ENCODE measurements at places on chromosomes 1 and 21. TPM values are rescaled to one million over a fixed set of nuclear protein-coding genes. Genes with fewer than 3 reads are reported as not detected.

The AMY2B gene
- 38.0 TPM for total RNA-seq

The GNAT2 gene
- total RNA-seq = not detected

GRCh38 chr1:153565529-153566374 lies at the start of gene S100A2:
TSS of gene S100A2 (minus strand) at chr1:153565844. CDS start at chr1:153563877, 1,967 bp downstream.
- DNase-seq = peak; percentile 78

GRCh38 chr1:15668089-15668754 lies 15.9 kb upstream of the PLEKHM2 start:
- DNase-seq = no peak

GRCh38 chr1:217062586-217062985 lies 339.4 kb upstream of the ESRRG start:
- no peak for DNase-seq

DNA sequence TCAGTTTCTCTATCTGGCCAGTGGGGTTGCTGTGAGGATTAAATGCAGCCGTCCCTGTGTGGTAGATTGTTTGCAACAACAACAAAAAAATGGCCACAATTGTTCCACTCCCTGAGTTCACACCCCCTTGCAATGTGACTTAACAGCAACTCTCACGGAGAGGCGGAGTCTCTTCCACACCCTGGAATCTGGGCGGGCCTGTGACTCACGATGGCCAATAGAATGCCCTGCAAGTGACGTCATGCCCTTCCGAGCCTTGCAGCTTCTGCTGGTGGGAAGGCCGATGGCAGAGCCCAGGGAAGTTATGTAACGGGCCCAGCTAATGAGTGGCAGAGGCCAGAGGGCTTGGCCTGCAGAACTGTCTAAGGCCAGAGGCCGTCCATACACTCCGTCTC lies 87.9 kb downstream of the RIPK4 start:
- peak; percentile 95 for DNase-seq

DNA sequence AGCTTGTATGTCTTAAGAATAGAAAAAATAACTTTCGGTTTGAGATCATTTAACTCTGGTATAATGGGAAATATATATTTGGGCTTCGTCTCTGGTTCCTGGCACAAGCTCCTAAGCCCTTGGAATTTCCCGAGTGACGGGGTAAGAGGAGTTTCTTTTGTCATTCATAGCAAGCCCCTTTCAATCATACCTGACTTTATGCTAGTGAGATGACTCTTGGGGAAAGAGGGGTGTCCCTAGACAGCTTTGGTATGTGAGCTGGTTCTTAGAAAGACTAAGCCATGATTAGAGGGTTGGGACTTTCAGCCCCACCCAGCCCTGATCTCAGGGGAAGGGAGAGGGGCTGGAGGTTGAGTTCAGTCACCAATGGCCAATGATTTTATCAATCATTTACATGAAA lies 13.9 kb upstream of the MTARC1 start:
- DNase-seq = no peak

GRCh38 chr1:198157847-198158725 lies 1.3 kb downstream of the NEK7 start:
- DNase-seq = no peak

DNA sequence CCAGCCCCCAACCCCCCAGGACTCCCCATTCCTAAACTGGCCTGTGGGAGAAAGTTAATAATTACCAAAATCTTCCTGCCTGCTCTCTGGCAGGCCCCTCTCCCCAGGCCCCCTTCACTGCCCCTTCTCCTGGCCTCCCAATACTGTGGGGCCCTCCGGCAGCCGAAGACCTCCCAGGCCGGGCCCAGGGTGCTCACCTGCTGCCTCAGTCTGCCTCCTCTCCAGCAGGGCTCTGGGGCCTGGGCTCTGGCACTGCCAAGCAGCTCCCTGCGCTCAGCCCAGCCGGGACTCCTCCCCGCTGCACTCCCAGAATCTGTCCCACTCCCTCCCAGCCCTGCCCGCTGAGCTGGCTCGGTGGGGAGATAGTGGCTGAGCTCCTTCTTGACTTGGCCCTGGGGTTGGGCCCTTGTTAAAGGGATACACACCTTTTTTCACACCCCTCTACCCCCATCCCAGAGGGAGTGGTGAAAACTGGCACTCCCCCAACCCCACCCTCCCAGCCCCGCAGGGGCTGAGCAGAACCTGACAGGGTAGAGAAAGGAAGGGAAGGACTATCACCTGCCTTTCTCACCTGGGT lies at the start of gene S100A16:
Gene S100A16, minus strand, starts transcription at position 383 of the 577 bp plus-strand sequence. CDS start 4,986 bp downstream, outside the sequence.
- DNase-seq = peak; percentile 89

- DNase-seq = no peak
Measured at GRCh38 chr1:244303610-244303969, 148.1 kb downstream of the ADSS2 start.

GRCh38 chr1:65719391-65719790 lies 73.3 kb upstream of the PDE4B start:
- no peak for DNase-seq

GRCh38 chr1:176517484-176517883 lies 54.5 kb downstream of the PAPPA2 start:
- no peak for DNase-seq

DNA sequence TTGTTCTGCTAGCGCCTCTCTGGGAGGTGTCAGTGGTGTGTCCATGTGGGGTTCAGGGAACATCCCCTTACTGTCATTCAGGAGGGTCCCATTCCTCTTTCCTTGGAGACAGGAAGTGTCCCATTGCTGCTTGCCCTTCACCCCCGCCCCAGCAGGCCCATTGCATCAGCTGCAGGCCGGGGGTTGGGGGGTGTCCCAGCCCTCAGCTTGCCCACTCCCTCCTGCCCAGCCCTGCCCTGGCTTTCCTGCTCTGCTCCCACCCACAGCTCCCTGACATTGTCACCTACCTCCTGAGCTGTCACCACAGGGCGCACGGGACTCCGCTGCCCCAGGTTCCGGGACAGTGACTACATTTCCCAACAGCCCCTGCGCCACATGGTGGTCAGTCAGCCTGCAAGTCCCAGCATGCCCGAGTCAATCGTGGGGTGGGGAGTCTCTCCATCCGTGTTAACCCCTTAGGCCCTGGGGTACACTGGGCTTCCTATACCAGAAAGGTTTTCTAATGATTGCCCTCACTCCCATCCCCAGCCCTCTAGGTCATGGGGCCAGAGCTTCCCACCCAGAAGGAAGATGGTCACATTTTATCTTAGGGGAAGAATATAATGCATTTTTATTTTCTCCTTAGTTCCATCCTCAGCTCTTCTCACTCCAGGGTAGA lies at the start of gene INPP5B:
Gene INPP5B, minus strand, starts transcription at position 351 of the 658 bp plus-strand sequence. CDS start 745 bp downstream, outside the sequence.
- DNase-seq = peak; percentile 86

Measured in ureter (tissue), 1 donor.